AG20443 (cell line): ENCODE measurements at places on chromosomes 11 and 22.

GRCh38 chr22:37732699-37733607 is 36.1 kb downstream of the TRIOBP start:
- DNase-seq: no peak

- DNase-seq: no peak
These were observed 4.0 kb downstream of the MMP10 start for GRCh38 chr11:102776454-102776853.

- no peak for DNase-seq
These were observed 151.6 kb downstream of the GRIK4 start for GRCh38 chr11:120663142-120663541.

GRCh38 chr11:92125321-92125720 is 99.3 kb upstream of the FAT3 start:
- no peak for DNase-seq

- DNase-seq: no peak
These were observed 29.5 kb upstream of the ANO5 start for GRCh38 chr11:22163394-22163797.

- no peak for DNase-seq
These were observed 8.6 kb downstream of the IGLL1 start for GRCh38 chr22:23571486-23571885.

DNA sequence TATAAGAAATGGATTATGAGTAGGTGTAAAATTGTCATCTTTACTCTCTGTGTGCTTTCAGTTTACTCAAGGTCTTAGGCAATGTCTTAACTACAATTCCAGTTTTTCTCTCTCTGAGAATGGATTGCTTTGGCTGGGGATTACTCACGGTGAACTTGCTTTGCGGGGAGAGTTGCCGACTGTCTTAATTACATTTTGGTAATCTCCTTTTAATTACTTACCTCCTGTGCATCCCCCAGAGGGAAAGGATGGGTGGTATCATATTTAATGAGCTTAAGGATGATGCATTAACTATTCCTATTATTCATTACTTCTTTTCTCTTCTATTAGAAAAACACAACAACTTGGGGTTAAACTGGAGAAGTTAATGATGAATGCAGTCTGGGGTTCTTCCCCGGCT is 159.4 kb downstream of the MPPED1 start:
- no peak for DNase-seq
